ENCODE measurements at places on chromosomes 11 and 22.

GRCh38 chr11:45484326-45484883 is 181.0 kb downstream of the CHST1 start:
- DNase-seq: no peak

DNA sequence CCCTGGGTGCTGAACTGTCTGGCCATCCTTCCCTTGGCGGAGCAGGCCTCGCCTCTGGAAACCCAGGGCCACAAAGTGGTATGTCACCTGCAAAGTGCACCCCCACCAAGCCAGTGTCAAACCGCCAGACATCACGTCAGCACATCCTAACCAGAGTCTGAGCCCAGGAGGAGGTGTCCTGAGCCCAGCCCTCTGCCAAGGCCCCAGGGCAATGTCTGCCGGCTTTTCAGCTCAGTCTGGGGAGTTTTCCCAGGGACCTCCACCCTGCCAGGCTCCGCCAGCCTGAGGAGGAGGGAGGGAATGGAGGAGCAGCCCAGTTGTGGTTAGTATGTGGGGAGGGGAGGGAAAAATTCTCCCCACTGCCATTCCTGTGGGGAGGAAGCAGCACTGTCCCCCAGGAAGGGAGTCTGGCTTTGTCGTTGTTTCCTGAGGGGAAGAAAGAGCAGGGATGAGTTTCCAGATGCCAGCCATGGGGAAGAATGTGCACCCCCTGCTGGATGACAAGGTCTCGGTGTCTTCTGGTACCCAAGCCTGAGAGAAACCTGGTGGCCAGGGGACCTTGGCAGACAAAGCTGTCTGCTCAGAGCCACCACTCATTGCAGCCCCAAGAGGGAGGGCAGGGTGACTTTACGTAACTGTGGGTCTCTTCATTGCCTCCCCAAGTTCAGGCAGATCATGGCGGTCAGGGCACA is 81.4 kb upstream of the CD82 start:
- peak; percentile 54 for DNase-seq

DNA sequence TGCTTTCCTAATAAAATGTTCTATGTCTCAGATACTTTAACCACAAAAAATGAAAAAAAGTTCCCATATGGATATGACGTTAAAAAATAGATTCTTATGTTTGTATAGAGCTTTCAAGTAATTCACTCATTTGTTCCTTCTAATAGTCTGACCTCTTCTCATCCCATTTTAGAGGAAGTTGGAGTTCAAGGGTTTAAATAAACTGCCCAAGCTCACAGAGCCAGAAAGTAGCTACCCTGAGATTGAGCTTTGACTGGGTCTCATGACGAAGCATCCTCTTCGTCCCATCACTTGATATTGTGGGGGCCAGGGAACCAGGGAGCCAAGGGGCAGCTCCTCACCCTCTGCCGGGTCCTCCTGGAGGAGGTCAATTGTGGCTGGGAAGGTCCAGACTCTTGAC is 116.3 kb downstream of the CCDC81 start:
- DNase-seq: no peak

DNA sequence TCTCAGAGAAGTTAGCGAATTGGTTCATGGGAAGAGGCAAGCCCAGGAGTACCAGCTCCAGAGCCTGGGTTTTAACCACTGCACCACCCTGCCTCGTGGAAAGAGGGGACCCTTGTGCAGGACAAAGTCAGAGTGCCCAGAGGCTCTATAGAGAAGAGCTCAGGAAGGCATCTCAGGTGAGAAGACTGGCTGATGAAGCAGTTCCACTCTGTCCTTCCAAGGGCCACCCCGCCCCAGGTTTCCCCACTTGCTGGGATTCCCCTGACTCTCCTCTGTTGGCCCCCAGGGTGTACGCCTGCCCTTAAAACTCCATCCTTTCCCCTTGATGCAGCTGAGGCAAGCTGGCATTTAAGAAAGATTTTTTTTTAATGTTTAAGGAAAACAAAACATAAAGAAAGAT is 265.8 kb downstream of the BUD13 start:
- DNase-seq: no peak

- DNase-seq: no peak
Measured at GRCh38 chr11:45794169-45794568, 10.8 kb upstream of the SLC35C1 start.

GRCh38 chr11:13772223-13773046 is 104.0 kb downstream of the FAR1 start:
- DNase-seq: peak; percentile 61

- no peak for DNase-seq
Measured at GRCh38 chr11:62204430-62204829, 4.0 kb upstream of the SCGB2A1 start.

DNA sequence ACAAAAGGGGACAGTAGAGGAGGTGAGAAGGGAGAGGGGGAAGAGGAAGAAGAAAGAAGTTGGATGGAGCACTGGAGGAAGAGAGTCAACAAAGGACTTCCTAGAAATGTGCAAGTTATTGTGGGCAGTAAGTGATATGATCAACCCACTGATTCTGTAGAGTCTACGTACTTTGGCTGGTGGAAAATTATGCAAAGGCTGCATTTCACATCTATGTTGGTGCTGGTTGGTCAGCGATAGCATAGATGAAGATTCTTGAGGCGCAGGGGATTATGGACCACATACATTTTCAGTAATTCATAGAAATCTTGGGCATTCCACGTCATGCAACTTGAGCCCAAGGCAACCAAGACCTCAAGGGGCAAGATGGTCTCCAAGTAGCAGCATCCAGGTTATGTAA is 12.6 kb upstream of the BIRC3 start:
- DNase-seq: no peak

DNA sequence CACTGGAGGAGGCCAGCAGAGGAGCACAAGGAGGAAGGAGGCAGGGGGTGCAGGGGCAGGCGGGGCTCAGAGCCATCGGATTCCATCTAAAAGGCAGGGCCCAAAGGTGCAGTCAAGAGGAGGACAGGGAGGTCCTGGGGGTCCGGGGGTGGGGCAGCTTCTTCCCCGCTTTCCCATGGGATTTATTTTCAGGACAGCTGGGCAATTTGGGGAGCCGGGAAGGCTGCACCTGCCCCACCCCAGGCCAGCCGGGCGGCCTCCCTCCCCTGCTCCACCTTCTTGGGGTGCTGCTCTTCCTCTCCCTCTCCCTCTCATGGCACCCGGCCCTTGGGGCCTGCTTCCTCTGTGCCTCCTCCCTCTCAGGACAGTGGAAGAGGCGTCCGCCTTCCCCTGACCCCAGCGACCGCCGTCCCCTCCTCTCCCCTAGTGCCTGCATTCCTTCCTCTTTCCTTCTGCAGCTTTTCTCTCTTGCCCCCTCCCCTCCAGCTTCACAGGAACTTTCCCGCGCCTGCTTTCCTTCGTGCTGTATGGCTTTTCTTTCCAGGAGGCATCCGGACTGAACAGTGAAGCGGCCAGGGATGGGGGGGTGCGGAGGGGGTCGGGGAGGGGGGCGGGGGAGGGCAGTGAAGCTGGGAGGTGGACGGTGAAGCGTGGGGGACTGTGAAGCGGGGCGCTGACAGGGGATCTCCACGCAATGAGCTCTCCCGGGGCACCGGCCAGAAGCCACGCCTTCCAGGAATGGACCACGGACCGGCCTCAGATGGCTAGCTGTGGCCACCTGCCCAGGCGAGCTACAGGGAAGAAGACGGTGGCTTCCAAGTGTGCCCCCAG is 26.9 kb downstream of the APOBEC3H start:
- DNase-seq: no peak

DNA sequence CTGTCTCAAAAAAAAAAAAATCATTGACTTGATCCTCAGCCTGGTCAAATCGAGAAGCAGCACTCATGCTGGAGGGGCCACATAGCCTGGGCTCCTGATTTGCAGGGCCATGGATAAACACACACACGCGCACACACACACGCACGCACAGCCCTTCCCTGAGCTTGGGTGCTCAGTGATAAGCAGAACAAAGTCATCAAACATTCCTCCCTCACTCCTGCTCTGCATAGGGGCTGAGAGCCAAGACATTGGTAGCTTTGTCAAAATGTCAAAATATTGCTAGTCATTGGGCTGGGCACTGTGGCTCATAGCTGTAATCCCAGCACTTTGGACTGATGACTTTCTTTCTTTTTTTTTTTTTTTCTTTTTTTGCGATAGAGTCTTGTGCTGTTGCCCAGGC is 34.0 kb upstream of the A4GALT start:
- DNase-seq: peak; percentile 33

DNA sequence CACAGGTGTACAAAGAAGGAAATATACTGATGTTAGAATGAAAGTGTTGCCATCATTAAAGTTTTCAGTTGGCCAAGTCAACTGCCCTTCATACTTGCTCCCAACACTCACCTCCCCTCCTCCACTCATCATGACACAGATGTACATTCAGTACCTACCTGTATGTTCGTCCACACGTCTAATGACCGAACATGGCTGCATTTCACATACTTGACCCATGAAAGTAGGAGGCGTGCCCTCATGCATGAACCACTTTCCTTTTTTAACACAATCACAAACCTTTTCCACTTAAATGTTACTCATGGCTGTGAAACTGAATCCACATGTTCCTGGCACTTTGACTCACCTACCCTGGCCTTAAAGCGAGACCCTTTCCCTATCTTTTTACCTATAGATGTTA is 3.2 kb upstream of the BUD13 start:
- DNase-seq: no peak

GRCh38 chr11:124899383-124900145 is 1.9 kb upstream of the ROBO4 start:
- no peak for DNase-seq

- no peak for DNase-seq
Measured at GRCh38 chr22:44369916-44370801, 57.4 kb upstream of the SHISAL1 start.

DNA sequence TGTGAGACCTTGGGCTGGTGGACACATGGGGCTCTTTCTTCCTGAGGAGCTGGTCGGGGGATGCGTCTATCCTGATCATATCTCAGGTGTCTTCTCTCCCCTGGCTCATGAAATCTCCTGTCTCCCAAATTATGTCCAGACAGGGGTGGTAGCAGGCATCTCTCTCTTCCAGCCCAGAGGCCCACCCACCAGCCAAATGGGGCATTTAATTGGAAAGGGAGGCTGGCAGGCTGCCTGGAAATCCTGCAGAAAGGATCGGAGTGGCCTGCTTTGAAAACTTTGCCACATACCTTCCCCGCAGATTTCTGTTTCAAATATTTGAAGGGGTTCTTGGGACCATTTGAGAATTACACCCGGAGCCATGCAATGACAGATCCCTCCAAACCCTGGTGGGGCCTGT is 37.4 kb downstream of the SMIM38 start:
- DNase-seq: no peak

GRCh38 chr11:64885367-64886286 is 7.2 kb upstream of the EHD1 start:
- peak; percentile 72 for DNase-seq

DNA sequence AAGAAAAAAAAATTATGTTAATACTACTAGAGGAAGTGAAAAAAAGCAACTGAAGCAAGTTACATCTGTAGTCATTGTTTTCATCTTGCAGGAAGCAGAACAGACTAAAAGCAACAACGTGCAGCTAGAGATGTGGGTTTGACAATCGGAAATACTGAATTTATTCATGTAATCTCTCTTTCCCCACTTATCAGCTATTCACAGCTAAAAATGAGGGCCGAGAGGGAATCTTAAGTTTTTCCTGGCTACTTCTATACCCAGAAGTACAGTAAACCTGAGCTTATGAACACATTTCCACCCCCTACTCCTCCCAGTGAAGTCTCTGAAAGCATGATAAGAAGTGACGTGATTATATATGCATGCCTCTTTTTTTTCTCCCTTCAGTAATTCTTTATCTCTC is 116.5 kb downstream of the SPON1 start:
- no peak for DNase-seq

DNA sequence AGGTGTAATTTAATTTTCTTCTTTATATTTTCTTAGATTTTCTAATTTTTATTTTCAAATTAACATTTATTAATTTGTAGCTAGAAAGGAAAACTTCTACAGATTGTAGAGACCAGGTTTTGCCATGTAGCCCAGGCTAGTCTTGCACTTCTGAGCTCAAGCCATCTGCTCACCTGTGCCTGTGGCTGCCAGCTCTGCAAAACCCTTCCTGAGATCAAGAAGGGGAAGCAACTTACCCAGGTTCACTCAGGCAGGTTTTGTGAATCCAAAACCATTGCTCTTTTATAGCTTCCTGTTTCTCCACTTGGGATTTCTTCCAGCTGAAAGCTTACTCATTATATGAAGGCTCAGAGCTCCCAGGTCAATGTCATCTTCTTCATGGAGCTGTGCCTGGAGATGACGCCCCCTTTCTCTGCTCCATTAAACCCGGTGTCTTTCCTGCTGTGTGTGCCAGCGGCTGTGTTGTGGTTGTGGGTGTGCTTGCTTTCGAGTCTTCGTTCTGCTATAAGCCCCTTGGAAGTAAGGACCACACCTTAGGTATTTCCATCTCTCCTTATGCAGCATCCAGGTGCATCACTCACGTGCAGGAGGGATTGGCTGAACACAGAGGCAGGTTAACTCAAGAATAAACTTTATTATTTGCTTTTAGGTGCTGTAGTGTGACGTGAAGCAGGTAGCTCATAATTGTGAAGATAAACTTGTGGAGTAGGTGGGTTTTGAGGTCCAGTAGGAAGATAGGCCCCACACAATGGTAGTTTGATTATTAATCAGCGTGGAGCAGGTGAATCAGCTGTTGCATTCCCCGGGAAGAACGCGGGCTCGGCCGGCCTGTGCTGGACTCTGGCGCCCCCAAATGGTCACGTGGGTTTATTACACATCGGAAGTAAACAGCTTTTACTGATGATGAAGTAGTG is 42.2 kb upstream of the INCENP start:
- peak; percentile 69 for DNase-seq

DNA sequence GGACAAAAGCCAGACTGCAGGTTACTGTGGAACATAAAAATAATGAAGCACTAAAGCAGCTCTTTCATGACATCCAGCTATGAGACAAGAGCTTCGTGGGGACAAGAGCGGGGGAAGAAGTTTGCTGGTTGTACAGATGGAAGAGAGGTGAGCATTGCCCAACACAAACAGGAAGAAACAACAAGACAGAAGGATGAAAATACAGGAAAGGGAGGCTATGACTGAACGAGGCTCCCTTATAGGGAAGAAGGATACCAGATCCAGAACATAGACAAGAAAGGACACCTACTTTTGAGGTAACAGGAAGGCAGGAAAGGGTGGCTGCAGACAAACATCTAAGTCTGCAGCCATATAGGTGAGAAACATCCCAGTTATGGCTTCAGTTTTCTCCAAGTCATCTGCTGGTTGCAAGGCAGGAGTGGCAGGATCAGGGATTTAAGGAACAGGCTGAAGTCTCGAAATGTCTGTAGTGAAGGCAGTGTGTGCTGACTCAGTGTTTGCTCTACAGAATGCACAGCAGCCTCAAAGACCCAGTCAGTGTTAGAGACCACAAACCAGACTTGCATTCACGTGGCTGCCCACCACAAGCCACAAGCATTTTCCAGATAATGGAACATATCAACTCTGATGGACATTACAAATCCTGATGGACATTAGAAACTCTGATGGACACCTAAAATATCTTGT is 1.9 kb downstream of the CLTCL1 start:
- peak; percentile 76 for DNase-seq

- peak; percentile 94 for DNase-seq
Measured at GRCh38 chr11:16001899-16002426, 354.4 kb downstream of the SOX6 start.

All from EH (cell line).